ENCODE measurements at places on chromosomes 2 and 18.

GRCh38 chr2:30504731-30505130 lies 57.7 kb downstream of the LCLAT1 start:
- no peak for DNase-seq

DNA sequence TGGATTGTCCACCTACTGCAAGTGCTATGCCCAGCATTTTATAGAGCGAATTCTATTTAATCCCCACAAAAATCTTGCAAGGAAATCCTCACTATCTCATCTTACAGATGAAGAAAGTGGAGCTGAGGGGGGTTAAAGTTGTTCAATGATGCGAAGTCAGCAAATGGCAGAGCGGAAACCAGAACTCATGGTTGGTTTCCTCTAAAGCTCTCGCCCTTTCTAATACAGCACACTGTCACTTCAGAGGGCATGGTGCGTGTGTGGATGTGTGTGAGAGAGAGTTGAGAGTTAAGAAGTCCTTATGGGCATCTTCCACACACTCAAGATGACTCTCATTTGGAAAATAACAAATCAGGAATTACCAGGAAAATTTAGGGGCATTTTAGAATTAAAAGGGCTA lies 78.4 kb downstream of the TGFA start:
- DNase-seq = no peak

DNA sequence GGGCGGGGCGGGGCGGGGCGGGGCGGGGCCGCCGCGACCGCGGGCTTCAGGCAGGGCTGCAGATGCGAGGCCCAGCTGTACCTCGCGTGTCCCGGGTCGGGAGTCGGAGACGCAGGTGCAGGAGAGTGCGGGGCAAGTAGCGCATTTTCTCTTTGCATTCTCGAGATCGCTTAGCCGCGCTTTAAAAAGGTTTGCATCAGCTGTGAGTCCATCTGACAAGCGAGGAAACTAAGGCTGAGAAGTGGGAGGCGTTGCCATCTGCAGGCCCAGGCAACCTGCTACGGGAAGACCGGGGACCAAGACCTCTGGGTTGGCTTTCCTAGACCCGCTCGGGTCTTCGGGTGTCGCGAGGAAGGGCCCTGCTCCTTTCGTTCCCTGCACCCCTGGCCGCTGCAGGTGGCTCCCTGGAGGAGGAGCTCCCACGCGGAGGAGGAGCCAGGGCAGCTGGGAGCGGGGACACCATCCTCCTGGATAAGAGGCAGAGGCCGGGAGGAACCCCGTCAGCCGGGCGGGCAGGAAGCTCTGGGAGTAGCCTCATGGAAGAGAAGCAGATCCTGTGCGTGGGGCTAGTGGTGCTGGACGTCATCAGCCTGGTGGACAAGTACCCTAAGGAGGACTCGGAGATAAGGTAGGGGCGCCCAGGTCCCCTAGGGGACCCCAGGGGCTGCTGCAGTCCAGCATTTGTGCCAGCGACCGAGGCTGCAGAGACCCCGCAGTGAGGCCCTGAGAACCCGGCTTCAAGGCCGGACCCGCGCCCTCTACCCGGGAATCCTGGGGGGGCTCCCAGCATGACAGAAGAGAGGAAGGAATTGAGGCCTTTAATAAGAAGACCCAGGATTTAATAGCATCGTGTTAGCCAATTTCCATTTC lies at the start of gene KHK:
TSS of gene KHK (plus strand) at position 49 of the 870 bp plus-strand sequence. CDS start at position 537, 488 bp downstream.
- DNase-seq = no peak

DNA sequence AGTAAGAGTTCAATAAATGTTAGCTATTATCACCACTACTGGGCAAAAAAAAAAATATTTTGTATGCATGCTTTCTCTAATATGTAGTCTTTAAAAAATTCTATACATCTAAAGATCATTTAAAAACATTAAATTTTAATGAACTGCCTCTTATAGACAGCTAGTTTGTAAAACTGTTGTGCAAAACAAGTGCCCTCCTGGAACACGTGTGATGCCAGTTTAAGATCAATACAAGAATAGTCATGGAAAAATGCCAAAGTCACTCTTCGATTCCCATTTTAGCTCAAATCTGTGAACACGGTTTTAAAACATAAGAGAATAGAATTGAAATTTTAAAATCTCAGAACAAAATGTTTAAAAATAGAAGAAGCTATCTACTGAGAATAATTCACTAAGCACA lies 242.5 kb upstream of the SMAD7 start:
- no peak for DNase-seq

GRCh38 chr18:56130481-56130880 lies 507.9 kb downstream of the TXNL1 start:
- no peak for DNase-seq
